ENCODE measurements at places on chromosomes 5 and 9.

DNA sequence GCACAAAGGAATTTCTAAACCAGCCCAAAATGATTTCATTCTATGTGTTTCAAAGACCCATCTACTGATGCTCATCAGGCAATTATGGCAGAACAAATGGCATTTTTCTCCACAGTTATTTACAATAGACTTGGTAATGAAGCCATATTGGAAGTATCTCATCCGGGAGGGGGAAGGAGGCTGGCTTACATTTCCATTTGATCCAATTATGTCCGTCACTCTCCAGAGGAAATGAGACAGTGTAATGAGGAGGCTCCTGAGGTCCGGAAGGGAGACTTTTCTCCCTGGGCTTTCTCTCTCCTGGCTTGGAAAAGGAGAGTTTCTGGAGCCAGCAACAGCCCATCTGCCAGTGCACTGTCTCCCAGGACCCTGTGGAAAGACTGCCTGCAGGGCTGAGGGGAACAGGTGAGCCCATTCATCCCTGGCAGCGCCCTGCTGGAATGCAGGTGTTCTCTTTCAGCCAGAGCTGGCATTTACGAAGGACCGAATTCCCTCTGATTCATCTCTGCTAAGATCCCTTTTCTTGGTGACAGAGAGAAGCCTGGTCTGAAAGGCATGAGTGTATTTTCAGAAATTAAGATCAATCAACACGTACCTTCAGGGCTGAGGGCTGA, 54.9 kb upstream of the SAP30L start:
- DNase-seq: no peak

DNA sequence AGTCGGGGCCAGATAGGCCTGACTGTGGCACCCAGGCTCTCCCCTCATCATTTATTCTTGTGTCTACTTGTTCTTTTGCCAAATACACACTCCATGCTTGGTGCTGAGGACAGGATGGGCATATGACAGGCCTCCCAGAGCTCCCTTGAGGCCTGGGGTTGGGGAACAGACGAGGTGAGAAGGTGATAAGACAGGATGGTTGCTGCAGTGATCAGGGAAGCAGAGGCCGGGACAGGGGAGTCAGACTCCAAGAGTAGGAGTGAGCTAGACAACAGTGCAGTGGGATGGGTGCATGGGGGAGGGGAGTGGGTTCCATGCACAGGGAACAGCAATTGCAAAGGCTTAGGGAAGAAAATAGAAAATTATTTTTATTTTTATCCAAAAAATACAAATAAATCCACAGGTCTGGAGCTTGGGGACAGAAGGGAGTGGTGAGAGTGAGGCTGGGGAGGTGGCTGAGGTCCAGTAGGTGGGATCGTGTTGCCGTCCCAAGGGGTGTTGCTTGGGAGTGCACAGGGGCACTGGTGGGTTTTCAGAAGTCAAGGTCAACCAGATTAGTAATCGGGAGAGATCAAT, 3.4 kb upstream of the AMBP start:
- DNase-seq: no peak

- DNase-seq: no peak
Observed at GRCh38 chr5:92401-93220, 643 bp downstream of the PLEKHG4B start.

- DNase-seq: no peak
Observed at GRCh38 chr5:174392892-174393291, 331.5 kb upstream of the MSX2 start.

DNA sequence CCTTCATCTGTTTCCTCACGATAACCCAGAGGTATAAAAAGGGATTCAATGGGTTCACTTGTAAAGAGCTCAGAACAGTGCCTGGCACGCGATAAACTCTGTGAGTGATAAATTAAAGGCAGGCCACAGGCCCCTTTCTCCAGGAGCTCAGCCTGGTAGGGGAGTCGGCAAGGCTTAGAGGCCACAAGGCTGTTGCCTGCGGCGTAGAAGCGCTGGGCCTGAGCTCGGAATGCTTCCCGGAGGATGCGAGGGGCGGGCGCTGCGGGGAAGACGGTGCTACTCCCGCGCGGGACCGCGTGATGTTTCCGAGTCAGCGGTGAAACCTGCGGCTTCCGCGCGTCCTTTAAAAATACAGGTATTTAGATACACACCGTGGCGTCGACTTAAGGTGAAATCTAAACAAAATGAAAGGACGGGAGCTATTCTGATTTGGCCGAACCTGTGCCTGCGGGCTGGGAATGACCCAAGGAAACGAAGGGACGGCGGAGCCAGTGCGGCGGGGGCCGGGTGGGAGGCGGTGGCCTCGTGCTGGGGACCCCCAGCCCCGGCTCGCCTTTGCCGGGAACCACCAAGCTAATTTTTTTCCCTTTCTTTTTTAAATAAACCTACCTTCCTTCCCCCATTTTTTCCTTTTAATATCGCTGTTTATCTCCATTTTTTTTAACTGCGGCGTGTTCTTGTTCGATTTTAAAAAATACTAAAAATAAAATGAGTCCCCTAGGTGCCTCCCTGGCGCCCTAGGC, 6.2 kb downstream of the NKX2-5 start:
- DNase-seq: no peak

DNA sequence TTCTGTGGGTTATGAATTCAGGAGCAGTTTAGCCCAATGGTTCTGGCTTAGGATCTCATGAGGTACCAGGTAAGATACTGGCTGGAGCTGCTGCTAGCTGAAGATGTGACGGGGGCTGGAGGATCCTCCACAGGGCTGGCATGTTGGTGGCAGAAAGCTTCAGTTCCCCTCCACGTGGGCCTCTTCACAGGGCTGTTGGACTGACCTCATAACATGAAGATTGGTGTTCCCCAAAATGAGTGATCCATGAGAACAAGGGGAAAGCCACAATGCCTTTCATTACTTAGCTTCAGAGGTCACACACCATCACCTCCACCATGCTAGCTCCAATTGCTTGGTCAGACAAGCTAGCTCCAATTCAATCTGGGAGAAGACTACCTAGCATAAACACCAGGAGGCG, 8.5 kb upstream of the S100Z start:
- DNase-seq: no peak

DNA sequence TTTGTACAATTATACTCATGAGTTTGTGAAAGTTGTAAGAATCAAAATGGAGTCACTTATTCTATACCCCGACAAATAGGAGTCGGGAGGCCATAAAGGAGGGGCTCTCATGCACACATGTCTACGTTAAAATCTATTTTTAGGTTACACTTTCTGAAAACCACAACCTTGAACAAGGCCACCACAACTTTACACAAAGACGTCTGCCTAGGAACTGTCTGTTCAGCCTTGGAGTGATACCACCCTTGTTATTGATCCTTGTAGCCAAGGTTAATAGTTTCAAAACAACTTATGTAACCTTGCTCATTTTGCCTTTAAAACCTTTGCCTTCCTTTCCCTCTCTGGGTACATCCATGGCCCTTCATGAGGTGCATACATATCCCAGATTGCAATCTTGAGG, 4.1 kb upstream of the NDFIP1 start:
- DNase-seq: no peak

GRCh38 chr5:124612023-124612422, 134.4 kb downstream of the ZNF608 start:
- no peak for DNase-seq
